ENCODE measurements at places on chromosomes 1 and 21.

- DNase-seq, result no peak
These were observed 56.8 kb downstream of the PRDM16 start for GRCh38 chr1:3125546-3126368.

DNA sequence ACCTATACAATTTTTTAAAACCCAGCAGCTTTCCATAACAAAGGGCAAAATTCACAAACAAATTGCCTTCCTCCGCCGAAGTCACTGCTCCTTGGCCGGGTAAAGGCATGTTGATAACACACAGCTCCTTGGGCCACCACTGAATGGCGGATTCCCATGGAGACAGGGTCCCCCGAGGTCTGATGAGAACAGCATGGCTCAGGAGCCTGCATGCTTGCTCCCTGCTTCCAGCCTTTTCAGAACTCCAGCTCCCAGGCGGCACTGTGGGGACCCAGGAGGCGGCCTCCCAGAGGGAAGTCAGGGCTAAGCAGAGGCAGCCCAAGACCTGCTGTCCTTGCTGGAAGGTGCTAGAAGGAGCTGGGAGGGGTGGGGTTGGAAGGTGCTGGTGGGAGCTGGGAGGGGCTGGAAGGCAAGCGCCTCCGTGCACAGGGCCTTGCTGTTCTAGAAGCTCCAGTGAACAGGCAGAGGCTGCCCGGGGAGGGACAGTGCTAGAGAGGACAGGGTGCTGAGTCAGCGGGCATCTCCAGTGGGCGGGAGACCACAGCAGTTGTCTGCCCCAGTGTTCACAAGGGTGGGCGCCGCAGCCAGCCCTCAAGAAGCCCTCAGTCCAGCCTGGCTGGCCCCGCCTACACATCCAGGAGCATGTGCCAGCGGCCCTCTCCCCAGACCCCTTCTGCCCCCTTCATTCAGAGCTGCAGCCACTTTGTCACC is 35.1 kb downstream of the PRDM16 start:
- DNase-seq, result no peak

DNA sequence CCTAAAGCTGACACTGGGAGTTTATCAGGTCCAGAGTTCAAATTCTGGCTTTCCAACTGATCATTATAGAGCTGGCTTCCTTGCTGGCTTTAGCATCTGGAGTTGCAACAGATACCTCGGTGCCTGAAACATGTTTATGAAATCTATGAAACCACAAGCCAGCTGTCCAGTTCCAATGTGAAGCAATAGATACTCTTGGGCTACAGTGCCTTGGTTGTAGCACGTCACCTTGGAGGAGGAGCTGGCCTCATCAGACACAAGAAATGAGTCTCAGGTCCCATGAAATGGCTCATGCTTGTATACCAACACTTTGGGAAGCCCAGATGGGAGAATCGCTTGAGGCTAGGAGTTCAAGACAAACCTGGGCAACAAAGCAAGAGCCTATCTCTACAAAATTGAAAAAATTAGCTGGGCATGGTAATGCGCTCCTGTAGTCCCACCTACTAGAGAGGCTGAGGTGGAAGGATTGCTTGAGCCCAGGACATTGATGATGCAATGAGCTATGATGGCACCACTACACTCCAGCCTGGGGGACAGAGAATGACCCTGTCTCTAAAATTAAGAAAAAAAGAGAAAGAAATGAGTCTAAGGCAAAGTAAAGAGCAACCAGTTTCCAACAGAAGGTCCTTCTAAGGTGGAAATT is 132.5 kb upstream of the ZNF648 start:
- no peak for DNase-seq

DNA sequence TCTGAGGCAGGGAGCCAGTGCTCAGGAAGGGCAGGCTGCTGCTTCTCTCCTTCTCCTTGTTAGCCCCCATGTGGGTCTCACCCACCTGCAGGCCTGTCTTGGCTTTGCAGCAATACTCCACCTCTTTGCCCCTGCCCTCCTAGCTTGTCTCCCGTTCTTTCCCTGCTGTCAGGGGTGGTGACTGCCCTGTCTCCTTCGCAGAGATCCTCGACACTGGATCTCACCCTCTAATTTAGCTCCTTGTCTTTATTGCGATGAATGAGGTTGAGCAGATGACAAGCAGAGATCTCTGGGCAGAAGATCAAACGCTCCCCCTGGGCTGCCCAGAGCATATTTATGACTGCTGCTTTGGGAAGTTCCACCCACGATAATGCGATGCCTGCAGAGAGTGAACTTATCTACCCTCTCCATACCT is 199.2 kb downstream of the ROR1 start:
- no peak for DNase-seq

DNA sequence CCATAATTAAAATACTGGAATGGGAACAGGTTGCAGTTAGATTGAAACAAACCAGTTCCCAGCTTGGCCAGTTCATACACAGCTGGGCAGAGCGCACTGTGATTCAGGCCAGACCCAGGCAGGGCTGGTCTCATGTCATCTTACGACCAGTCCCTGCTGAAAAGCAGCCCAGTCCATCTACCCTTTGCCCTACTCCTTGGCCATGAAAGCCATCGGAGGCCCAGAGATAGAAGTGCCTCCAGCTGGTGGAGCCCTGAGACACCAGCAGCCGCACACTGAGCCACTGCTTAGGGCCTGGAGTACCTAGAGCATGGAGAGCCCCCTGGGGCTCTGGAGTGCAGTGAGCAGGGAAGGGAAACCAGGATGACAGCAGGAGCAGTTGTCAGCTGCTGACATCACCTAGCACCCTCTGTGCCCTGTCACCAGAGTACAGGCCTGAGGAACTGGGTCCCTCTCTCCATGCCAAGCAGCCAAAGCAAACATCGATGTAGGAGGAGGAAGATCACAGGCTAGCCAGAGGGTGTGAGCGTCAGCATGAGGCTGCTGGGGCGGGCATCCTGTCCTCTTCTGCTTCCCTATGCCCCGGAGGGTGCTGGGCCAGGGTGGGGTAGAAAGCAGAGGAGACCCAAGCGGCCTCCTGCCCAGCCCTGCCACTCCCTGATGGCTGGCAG is 34.2 kb upstream of the TMEM125 start:
- no peak for DNase-seq

GRCh38 chr1:229224308-229224707 is 46.6 kb upstream of the RAB4A start:
- no peak for DNase-seq

GRCh38 chr1:116573431-116574095 is 2.7 kb upstream of the CD58 start:
- DNase-seq, result no peak

DNA sequence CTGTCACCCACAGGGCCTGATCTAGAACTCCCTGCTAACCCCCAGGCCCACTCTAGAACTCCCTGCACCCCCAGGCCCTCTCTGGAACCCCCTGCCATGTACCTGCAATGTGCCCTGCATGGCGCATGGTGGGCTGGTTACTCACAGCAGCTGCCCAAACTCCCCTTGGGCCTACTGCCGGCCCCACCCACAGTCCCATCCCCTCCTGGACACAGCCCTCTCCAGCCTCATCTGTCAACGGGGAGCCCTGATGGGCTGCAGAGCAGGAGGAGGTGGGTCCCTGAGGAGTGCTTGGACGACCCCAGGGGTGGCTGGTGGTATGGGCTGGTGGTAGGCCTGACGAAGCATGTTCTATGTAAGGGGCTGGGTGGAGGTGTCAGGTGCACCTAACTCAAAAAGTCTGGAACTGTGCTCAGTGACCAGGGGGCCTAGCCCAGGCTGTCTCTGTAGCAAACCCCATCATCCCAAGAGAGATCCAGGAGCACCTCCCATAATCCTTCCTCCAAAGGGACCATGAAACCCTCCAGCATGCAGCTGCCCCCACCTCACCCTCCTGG is 19.0 kb upstream of the PRSS38 start:
- DNase-seq, result no peak

GRCh38 chr1:26470878-26471497 is 1.3 kb upstream of the HMGN2 start:
- no peak for DNase-seq
